ENCODE measurements at places on chromosomes 13 and 19. TPM values are rescaled to one million over a fixed set of nuclear protein-coding genes. Genes with fewer than 3 reads are reported as not detected.

DNA sequence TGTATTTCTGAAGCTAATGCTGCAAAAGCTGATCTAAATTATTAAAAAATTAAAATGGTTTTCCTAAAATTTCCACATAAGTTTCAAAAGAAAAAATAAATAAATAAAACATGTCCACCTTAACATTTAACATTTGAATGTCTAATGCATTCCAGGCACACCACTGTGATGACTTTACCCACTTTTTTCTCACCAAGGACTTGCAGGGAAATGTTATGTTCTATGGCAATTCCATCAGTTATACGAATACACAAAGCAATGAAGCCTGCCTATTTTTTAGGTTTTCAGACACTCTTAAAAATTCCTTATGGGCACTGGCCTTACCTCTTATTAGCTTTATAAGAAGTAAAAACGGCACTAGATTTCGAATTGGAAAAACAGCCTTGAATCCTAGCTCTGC lies 10.2 kb downstream of the TSC22D1 start:
- H3K4me1 ChIP-seq = no peaks in the 10 kb centered on the region
- DNase-seq = no peak
- no peaks in the 10 kb centered on the region for H3K27me3 ChIP-seq

DNA sequence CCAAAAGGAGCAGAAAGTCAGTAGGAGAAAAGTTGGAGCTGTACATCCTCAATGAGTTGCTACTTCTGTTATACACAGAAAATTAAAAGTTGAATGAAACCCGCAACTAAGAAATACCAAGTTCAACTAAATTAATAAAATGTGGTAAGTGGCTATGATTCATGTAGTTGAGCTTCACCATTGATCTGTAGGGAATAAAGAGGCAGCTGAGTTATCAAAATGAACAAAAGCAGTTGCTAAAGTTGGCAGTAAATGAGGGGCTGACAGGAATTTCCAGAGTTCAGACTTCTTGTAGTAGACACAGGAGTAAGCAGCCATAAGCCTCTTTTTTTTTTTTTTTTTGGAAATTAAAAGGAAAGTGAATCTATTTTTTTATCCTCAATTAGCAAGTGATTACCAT lies 234.6 kb downstream of the POSTN start:
- H3K4me1 ChIP-seq = no peaks in the 10 kb centered on the region
- H3K4me3 ChIP-seq = no peak overlapping the region
- H3K27me3 ChIP-seq = no peaks in the 10 kb centered on the region
- no peak for DNase-seq

POGLUT2 gene
- 1.5 TPM for total RNA-seq

ITGBL1 gene
- not detected for total RNA-seq

GRCh38 chr13:40598569-40598968 lies 67.9 kb downstream of the FOXO1 start:
- no peaks in the 10 kb centered on the region for H3K27me3 ChIP-seq
- H3K36me3 ChIP-seq = no peaks in the 10 kb centered on the region
- no peak overlapping the region for H3K4me3 ChIP-seq
- no peaks in the 10 kb centered on the region for H3K4me1 ChIP-seq
- DNase-seq = no peak

DNA sequence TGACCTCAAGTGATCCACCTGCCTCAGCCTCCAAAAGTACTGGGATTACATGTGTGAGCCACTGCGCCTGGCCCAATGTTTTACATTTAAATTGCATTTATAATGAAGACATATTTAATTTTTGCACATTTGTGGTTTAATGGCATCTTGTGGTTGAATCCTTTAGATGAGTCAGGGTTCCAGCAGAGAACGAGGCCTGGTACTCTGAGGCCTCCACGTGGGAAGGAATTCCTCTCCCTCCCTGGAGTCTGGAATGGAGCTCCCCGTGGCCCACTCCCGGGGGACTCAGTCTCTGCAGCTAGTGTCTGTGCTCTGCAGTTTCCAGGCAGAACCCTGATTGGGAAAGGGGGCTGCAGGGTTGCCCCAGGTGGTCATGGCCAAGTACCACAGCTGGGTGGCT lies 24.2 kb downstream of the ZFR2 start:
- no peak for DNase-seq
- H3K4me3 ChIP-seq = no peak overlapping the region
- no peaks in the 10 kb centered on the region for H3K36me3 ChIP-seq
- no peaks in the 10 kb centered on the region for H3K4me1 ChIP-seq

DNA sequence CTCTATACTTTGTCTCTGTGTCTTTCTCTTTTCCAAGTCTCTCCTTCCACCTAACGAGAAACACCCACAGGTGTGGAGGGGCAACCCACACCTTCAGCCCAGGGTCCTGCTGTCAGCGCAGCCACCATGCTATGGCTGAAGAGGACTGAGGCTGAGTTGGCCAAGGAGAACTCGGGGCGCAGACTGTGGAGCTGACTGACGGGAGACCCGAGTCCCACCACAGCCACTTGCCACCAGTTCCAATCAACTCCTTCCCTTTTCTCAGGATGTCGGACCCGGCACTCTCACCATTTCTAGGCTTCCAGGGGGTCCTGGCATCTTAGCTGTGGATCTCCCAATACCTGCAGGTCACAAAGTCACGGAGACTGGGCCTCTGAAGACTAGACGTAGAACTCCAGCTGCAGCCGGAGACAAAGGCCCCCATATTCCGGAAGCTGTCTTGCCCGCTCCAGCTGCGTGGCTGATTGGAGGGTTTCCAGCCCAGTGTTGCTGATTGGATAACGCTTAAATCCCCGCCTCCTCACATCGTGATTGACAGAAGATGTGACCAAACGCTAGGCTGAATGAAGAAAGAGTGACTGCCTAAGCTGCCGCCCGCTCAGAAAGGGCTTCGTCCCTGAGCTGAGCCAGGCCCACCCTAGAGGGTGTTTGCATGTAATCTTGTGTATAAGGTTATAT lies 63.6 kb downstream of the ZNF429 start:
- peak overlapping the region; percentile 43 for H3K4me3 ChIP-seq
- DNase-seq = peak; percentile 91
- no peaks in the 10 kb centered on the region for H3K36me3 ChIP-seq
- H3K4me1 ChIP-seq = no peaks in the 10 kb centered on the region
- H3K27me3 ChIP-seq = no peaks in the 10 kb centered on the region

DNA sequence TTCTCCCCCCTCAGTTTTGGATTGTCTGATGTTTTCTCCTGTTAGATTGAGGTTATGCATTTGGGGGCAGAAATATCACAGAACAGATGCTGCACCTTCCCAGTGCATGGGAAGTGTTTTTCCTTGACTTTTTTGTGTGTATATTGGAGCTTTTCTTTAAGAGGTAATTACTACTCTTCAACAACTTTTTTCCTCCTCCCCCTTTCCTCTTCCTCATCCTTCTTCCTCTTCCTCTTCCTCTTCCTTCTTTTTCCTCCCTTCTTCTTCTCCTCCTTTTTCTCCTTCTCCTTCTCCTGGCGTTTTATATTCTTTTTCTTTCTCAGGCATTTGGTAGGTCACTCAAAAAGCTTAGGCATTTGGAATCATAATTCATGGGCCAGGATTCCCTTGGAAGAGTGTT lies 18.1 kb upstream of the SPATA13 start:
- H3K36me3 ChIP-seq = no peaks in the 10 kb centered on the region
- no peak for DNase-seq
- H3K27ac ChIP-seq = no peak overlapping the region

DNA sequence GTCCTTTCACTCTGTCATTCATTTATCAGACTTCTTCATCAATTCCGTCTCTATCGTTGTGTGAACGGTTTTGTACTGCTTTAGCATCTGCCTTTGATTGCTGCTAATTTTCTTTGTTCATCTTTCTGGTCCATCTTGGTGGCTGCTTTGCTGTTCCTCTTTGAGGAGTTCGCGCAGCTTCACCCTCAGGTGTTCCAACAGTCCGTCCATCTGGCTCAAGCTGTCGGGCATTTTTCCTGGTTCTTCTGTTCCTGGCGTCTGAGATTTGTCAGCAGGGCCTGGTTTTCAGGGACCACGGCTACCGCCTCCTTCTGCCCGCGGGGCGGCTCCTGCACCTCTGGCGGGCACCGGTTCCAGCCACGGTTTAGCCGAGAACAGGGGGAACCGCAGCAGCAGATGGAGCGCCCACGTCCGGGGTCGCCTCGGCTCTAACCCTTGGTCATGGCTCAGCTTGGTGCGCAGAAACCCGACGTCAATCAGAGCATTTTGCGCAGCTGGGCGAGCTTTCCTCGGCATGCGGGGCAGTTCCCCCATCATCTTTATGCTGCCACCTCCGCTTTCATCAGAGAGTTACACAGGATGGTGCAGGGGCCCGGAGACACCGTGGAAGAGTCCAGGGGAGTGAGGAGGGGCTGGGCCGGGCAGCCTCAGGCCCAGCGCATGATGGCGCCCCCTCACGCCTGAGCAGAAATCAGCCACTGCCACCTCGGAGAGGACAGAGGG lies 89.5 kb downstream of the ZNF100 start:
- H3K27me3 ChIP-seq = no peaks in the 10 kb centered on the region
- DNase-seq = no peak
- H3K4me1 ChIP-seq = no peaks in the 10 kb centered on the region
- no peak overlapping the region for H3K27ac ChIP-seq
- no peak overlapping the region for H3K4me3 ChIP-seq
- no peaks in the 10 kb centered on the region for H3K36me3 ChIP-seq

GRCh38 chr13:24631922-24632321 lies 48.3 kb upstream of the ATP12A start:
- H3K27ac ChIP-seq = no peak overlapping the region
- no peaks in the 10 kb centered on the region for H3K27me3 ChIP-seq
- H3K4me1 ChIP-seq = no peaks in the 10 kb centered on the region
- no peak overlapping the region for H3K4me3 ChIP-seq
- no peaks in the 10 kb centered on the region for H3K36me3 ChIP-seq
- no peak for DNase-seq

DNA sequence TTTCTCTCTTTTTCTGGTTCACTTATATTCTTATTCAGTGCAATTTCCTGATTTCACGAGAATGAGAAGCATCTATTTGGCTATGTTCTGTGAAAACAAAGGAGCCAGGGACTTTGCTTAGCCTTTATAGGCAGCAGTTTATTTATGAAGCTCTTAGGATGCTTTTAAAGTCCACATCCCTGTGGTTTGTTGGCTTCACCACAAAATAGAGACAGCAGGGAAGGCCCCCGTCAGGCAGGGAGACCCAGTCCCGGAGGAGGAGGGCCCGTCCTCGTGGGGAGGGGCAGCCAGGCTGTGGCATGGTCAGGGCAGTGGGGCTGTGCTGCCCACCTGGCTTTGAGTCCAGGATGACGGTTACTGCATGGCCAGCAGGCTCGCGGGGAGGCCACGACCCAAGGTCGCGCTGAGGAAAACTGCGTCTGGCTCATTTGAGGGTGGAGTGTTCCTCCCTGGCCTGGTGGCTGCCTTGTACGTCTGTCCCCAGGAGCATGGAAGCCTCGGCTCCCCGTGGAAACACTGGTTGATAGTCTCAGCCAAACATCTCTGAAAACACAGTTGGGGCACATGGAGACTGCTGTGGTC lies 92.7 kb downstream of the ATP11A start:
- H3K27ac ChIP-seq = no peak overlapping the region
- no peaks in the 10 kb centered on the region for H3K4me1 ChIP-seq
- no peaks in the 10 kb centered on the region for H3K27me3 ChIP-seq
- H3K4me3 ChIP-seq = no peak overlapping the region
- DNase-seq = no peak

FGF22 gene
- not detected for total RNA-seq

DNA sequence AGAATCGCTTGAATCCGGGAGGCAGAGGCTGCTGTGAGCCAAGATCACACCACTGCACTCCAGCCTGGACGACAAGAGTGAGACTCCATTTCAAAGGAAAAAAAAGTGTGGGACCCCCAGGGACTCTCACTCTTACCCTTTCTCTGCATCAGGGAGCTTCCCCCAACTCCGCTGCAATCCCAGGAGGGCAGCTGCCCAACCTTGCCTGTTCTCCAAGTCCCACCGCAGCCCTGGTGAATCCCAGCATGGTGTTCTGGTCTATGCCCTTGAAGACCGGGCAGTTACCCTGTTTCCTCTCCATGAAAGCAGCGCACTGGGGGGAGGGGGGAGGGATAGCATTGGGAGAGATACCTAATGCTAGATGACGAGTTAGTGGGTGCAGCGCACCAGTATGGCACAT lies 35.7 kb upstream of the DPRX start:
- no peaks in the 10 kb centered on the region for H3K36me3 ChIP-seq
- no peak overlapping the region for H3K27ac ChIP-seq
- H3K4me3 ChIP-seq = no peak overlapping the region
- H3K4me1 ChIP-seq = no peaks in the 10 kb centered on the region

TNNT1 gene
- not detected for total RNA-seq

DNA sequence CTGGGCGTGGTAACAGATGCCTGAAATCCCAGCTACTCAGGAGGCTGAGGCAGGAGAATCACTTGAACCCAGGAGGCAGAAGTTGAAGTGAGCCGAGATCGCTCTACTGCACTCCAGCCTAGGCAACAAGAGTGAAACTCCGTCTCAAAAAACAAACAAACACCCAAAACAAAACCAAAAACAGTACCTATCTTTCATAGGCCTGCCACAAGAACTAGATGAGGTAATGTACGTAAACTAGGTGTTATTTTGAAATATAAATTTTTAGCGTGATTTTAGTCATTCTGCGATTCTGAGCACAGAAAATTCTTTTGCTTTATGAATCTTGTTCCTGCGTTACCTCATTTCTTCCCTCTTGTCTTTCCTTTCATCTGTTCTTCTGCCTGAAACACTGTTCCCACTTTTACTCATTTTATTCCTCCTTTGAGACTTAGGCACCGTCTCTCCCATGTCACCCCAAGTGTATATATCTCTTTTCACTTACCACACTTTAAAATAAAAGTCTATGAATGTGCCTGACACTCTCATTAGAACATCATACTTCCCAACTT lies 238.2 kb upstream of the HTR2A start:
- no peak overlapping the region for H3K4me3 ChIP-seq
- no peaks in the 10 kb centered on the region for H3K36me3 ChIP-seq
- no peak overlapping the region for H3K27ac ChIP-seq

- no peaks in the 10 kb centered on the region for H3K27me3 ChIP-seq
- no peaks in the 10 kb centered on the region for H3K4me1 ChIP-seq
- H3K27ac ChIP-seq = no peak overlapping the region
- no peak overlapping the region for H3K4me3 ChIP-seq
- DNase-seq = no peak
- H3K36me3 ChIP-seq = no peaks in the 10 kb centered on the region
These were observed 64.6 kb upstream of the KL start for GRCh38 chr13:32951580-32951979.

- H3K4me3 ChIP-seq = no peak overlapping the region
- no peaks in the 10 kb centered on the region for H3K4me1 ChIP-seq
- peak; percentile 27 for DNase-seq
- no peaks in the 10 kb centered on the region for H3K36me3 ChIP-seq
- H3K27me3 ChIP-seq = no peaks in the 10 kb centered on the region
These were observed 80.3 kb upstream of the FRY start for GRCh38 chr13:31951215-31951678.

GRCh38 chr13:73720216-73720840 lies 413.9 kb downstream of the KLF12 start:
- no peak overlapping the region for H3K27ac ChIP-seq
- H3K4me1 ChIP-seq = no peaks in the 10 kb centered on the region
- no peaks in the 10 kb centered on the region for H3K36me3 ChIP-seq
- no peak for DNase-seq
- no peaks in the 10 kb centered on the region for H3K27me3 ChIP-seq

DNA sequence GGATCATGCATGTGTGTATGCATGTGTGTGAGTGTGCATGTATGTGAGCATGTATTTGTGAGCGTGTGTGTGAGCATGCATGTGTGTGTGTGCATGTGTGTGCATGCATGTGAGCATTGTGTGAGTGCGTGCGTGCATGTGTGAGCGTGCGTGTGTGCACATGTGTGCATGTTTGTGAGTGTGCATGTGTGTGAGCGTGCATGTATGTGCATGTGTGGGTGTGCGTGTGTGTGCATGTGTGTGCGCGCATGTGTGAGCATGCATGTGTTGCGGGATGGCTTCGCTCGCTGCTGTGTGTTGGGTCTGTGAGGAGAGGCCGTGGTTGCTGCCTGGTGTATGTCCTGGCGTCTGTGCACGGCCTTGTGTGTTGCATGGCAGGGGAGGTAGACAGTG lies 32.4 kb downstream of the PAK4 start:
- no peaks in the 10 kb centered on the region for H3K4me1 ChIP-seq
- no peak overlapping the region for H3K27ac ChIP-seq
- DNase-seq = no peak
- H3K36me3 ChIP-seq = no peaks in the 10 kb centered on the region
- H3K27me3 ChIP-seq = no peaks in the 10 kb centered on the region

SPACA7 gene
- total RNA-seq = not detected

Data from Peyer's patch (tissue), 4 donors.